ENCODE measurements at places on chromosomes 16 and 17.

GRCh38 chr17:42476411-42476810, 17.7 kb downstream of the ATP6V0A1 start:
- no peak for DNase-seq

DNA sequence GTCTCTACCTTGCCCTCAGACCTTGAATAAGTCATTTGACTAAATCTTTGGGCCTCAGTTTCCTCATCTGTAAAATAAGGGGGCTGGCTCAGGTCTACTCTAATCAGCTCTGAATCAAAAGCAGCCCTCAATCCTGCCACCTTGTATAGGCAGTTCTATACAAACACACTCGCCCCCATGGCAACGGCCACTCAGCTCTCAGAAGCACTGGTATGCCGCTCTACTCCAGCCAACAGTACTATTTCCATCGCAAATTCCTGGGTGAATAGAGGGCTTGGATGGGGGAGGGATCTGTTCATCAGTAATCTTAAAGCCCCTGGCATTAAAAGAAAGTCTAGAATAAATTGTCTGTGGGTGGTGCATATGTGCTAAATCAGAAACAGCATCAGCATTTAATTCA, 21.2 kb upstream of the TAOK1 start:
- no peak for DNase-seq

DNA sequence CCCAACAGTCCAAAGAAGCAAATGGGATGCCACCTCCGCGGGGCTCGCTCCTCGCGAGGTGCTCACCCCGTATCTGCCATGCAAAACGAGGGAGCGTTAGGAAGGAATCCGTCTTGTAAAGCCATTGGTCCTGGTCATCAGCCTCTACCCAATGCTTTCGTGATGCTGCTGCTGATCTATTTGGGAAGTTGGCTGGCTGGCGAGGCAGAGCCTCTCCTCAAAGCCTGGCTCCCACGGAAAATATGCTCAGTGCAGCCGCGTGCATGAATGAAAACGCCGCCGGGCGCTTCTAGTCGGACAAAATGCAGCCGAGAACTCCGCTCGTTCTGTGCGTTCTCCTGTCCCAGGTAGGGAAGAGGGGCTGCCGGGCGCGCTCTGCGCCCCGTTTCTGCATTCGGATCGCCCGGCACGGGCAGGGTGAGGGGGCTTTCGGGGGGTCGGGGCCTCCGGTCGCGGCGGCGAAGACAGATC, at the start of gene CDH13:
Gene CDH13 (plus strand): TSS at position 179 of the 471 bp plus-strand sequence.
- no peak for DNase-seq

DNA sequence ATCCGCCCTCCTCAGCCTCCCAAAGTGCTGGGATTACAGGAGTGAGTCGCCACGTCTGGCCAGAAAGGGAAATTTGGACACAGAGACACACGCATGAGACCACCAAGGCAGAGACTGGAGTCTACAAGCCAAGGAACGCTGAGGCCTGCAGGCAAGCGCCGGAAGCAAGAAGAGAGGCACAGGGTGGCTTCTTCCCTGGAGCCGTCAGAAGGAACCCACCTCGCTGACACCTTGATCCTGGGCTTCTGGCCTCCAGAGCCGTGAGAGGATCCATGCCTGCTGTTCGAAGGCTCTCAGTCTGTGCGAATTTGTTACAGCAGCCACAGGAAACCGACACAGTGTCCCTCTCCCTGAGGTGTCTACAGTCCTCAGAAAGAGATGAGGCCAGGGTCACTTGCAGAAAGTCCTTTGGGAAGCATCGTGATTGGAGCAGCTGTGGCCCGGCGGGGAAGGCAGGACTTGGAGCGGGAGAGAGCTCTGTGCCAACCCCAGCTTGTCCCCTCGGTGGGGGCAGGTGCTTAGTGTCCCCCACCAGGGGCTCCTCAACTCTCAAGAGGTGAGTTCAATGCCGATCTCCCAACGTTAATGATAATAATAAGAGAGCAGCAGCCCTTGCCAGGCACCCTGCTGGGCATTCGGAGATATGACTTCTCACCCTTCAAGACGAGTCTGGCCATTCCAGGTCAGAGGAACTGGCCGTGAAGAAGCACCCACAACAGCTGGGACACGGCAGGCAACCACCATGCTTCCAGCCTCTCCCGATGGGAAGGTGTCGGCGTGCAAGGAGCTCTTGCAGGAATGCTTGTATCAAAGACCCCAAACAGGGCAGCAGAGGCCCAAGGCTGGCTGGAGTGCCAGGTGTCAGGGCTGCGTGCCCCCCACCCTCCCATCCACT, 68.4 kb upstream of the TNRC6C start:
- DNase-seq: no peak

DNA sequence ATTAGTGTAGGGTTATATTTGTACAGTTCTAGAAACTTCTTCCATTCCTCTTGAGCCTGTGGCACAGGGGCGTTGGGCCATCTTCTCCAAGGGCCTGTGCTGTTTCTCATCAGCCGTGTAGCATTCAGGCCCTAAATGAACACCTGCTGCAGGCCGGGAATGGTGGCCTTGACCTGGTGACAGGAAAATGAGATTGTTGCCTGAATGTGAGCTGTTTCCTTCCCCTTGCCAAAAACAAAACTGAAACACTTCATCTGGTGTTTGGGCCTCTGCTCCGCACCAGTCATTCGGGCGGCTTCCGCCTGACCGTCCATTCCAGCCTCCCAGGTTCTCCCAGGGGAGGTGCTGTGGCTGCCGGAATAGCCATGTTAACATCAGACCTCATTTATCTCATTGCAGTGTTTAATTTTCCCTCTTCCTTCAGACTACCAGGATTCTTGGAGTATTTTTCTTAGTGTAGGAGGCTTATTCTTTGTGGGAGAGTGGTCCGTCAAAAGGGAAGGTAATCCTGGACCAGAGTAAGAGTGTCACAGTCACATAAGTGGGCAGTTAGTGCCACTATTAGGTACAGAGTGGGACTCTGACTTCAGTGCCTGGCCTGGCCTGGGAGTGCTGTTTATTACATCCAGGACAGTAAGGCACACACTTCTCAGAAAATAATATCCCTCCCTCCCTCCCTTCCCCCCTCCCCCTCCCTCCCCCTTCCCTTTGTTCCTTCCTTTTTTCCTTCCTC, 61.9 kb downstream of the WWP2 start:
- peak; percentile 53 for DNase-seq

DNA sequence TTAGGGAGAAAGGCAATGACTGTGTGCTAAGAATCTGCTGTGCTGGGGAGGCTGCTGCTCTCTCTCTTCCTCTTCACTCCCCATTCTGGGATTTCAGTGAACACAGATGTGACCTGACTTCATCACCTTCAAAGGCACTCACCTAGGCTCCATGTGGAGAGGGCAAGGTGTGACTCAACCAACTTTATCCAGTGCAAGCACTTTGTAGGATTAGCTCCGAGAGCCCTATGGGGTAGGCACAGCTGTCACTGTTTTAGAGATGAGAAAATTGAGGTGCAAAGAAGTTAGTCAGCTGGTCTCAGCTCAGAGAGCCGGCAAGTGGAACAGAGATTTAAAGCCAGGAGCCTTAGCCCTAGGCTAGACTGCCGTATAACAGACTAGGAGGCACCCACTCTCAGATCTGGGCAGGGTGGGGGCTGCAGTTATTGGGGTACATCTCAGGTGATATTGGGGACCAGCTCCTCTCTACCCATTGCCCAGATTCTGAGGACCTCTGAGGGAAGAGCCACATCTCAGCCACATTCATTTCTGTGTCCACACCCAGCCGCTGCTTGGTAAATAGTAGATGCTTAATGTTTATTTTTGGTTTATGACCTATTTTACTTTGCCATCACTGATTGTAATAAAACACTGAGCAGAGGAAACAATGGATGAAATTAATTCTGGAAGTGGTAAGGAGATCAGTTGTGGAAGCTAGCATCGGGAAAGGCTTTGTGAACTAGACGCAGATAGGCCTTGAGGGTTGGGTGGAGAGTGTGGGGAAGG, 138.8 kb downstream of the CCDC182 start:
- no peak for DNase-seq

DNA sequence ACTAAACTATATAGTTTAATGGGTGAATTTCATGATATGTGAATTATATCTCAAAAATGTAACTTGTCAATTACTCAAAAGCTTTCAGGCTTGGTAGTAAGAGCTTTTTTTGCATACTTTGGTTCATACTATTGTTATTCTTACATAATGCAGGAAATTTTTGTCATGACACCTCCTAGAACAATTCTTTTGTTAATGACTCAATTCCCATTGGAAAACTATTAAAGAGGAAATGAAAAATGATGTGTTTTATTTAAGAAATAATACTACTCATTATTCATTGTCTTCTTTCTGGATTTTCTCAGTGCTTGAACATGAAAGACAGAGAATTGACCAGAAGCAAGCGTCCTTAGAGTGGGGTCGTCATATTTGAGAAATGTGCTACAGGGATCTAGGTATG, 196.4 kb upstream of the KCNJ16 start:
- no peak for DNase-seq
